ENCODE measurements at places on chromosomes 13 and 19.

GRCh38 chr13:40920826-40921225 is 98.3 kb downstream of the ELF1 start:
- no peak for DNase-seq

- no peak for DNase-seq
Observed at GRCh38 chr13:97276862-97277269, 54.7 kb downstream of the MBNL2 start.

DNA sequence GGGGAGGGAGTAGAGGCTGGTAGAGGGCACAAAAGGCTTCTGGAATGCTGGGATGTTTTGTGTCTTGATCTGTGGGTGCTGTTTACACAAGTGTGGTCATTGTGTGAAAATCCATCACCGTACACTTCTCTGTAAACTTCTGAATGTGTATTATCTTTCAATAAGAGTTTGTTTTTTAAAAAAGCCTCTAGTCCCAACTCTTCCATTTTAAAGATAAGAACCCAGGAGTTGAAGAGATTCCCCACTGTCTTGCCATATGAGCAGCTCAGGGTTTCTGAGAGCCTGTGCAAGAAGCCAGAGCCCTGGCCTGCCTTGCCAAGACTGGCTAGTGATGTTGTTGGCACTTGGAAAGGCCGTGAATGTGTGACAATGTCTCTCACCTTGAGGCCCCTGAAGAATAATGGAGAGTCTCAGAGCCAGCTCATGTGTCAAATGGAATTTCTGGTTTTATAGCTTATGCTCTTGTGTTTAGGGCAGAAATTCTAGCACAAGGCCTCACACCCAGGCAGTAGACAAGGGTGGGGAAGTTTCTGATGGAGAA is 57.5 kb upstream of the NPAS1 start:
- DNase-seq: no peak

DNA sequence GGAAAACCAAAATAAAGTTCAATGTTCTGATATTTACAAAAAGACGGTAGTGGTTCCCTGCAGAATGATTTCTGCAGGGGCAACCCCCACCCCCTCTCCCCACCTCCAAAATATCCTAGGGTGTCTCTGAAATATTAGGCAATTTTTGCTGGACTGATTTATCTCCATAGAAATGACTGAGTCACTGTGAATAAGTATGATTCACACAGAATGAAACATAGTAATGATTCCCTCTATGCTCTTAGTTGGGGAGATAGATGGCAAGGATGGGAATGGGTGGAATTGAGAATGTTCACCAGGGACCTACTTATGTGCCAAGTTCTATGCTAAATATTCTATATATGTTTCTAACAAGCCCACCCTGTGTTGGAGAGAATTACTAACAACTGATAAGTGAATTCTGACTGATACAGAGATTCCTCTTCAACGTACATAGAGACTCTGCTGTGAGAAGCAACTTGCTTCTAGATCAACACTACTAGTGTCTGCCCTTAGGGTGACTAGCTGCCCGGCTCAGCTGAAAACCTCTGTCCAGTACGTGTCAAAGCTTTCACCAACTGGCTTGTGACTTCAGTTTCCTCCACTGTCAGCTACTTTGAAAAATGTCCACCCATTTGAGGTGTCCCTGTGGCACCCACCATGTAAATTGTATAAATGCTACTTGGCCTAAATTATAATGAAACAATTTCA is 38.4 kb upstream of the RAP2A start:
- no peak for DNase-seq

- peak; percentile 88 for DNase-seq
Observed at GRCh38 chr19:2887391-2887914, 13.3 kb upstream of the ZNF57 start.

DNA sequence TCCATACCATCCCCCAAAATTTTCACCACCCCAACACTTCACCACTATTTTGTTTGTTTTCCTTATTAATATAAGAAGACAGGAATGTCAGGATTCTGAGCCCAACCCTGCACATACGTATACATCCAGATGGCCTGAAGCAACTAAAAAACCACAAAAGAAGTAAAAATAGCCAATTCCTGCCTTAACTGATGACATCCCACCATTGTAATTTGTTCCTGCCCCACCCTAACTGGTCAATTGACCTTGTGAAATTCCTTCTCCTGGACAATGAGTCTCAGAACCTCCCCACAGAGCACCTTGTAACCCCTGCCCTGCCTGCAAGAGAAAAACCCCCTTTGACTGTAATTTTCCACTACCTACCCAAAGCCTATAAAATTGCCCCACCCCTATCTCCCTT is 132.5 kb downstream of the ZNF675 start:
- no peak for DNase-seq

DNA sequence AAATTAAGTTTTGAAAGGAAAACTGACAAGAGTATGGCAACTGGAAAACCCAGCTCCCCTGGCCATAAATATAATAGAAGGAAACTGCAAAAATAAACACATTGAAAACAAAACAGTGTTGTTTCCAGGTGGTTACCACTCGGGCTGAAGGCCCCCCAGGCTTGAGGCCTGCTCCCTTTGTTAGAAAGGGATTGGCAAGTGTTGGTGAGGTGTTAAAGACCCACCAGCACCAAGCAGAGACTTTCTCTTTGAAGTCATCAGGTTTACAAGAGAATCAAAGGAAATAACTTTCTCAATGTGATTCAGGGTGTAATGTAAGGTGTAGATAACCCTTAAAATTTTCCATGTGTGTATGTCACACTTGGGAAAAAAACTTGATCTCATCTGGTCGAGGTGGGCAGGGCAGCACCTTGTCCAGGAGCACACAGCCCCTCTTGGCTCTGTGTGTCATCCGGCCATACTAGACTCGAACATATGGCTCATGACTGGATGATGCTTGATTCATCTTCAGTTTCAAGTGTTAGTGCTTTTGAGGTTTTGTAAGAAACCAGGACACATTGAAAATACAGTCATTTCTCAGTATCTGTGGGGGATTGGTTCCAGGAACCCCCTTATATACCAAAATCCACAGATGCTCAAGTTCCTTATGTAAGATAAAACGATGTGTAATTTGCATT is 7.8 kb downstream of the ACTN4 start:
- no peak for DNase-seq

GRCh38 chr13:32530841-32531253 is 7.7 kb downstream of the N4BP2L2 start:
- DNase-seq: no peak

- DNase-seq: peak; percentile 8
Observed at GRCh38 chr13:70568571-70568970, 460.3 kb upstream of the KLHL1 start.

GRCh38 chr19:8244442-8244841 is 35.3 kb downstream of the CERS4 start:
- no peak for DNase-seq

DNA sequence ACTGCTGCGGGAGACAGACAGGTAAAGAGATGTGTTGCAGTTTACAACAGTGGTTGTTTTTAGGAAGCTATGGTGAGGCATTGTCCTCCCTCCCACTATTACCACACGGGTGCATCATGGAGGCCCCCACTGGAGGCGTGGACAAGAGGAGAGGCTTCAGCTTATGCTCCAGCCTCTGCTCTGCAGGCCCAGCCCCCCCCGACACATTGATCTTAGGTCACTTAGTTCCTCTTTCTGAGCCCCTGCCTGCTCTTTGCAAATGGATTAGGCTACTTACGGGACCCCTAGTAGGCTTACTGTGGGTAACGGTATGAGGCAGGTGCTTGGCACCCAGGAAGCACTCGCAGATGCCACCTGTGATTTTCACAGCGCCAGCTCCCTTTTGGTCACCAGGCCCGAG is 123.9 kb downstream of the SLC7A1 start:
- DNase-seq: no peak

DNA sequence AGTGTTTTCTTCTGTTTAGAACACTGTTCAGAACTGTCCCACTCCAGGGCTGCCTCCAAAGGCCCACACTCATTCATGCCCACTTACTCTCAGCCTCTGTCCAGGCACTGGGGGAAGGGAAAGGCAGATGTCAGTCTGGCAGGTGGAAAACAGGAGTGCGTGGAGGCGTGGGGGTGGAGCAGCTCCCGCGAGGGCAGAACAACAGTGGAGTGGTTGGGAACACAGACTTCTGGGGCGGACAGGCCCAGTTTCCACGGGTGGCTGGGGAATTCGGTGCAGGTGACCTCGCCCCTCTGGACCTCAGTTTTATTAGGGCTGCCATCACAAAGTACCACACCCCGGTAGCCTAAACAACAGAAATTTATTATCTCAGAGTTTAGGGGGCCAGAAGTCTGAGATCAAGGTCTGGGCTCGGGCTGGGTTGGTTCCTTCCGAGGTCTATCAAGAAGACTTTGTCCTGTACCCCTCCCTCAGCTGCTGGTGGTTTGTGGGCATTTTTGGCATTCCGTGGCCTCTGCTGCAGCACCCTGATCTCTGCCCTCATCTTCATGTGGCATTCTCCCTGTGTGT is 59.7 kb downstream of the SIPA1L3 start:
- DNase-seq: no peak

Measured in hippocampal formation (tissue), 2 donors.